ENCODE measurements at places on chromosomes 7 and 10.

DNA sequence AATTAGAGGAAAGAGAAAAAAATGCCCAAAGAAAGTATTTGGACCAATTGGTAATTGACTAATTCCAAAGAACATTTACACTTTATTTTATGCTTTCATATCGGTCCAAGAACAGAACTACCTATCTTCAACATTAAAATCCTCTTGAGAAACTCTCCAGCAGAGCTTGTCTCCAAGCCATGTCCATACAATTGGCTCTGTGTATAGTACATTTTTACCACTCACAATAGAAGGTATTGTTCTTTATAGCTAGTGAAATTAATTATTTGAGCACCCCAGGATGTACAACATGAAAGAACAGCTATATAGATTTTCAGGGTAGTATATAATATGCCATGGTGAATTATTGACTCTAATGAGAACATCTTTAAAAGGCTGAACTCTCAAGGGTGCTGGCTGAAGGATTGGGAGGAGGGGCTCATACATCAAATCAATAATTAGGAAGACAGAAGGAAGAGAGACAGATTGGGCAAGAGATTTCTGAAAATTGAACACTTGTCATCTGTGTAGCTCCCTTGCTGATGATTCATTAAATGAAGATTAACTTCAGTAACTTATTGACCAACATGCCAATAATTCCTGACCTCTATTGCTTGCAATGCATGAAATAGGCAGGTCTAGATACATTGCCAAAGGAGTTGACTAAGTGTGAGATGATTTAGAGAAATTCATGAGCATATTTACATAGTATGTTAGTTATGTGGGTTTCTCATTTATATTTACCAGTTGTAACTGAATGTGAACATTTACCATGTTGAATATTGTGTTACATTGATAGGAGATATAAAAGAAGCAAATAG, 249.7 kb downstream of the MTERF1 start:
- no peak for DNase-seq

- DNase-seq: no peak
Observed at GRCh38 chr7:39459636-39460035, 106.6 kb upstream of the YAE1 start.

GRCh38 chr10:121865554-121865953, 62.3 kb downstream of the ATE1 start:
- no peak for DNase-seq

- no peak for DNase-seq
Observed at GRCh38 chr10:23914641-23915040, 294.3 kb upstream of the KIAA1217 start.

DNA sequence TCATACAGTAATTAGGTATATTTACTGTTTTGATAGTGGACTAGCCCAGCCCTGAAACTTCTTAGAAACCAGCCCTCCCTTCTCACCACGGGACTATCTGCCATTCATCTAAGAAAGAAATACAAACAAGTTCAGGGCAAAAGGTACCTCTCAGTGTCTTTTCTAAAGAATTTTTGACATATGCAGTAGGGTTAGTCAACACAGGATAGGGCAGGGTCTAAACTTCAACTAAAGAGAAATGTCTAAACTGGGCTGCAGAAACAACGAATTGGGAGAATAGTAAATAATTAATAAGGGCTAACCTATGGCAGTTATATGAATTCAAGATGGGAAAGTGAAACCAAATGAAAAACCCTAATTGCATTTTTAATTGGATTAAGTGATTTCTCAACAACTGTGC, 496.6 kb downstream of the INHBA start:
- DNase-seq: no peak

Measured in activated CD8-positive, alpha-beta memory T cell treated with anti-CD3 and anti-CD28 coated beads, Interleukin-2, amount 50 U/mL, for 4 hours (primary cell).